ENCODE measurements at places on chromosomes 12 and 14. TPM values are rescaled to one million over a fixed set of nuclear protein-coding genes. Genes with fewer than 3 reads are reported as not detected.

GRCh38 chr12:49043856-49044258 lies 16.7 kb downstream of the KMT2D start:
- H3K27me3 ChIP-seq, result no peaks in the 10 kb centered on the region
- no peak overlapping the region for H3K27ac ChIP-seq
- H3K36me3 ChIP-seq, result peaks cover 64% of the 10 kb centered on the region
- H3K4me1 ChIP-seq, result no peaks in the 10 kb centered on the region

GRCh38 chr12:47715393-47715876 lies 9.6 kb upstream of the RPAP3 start:
- H3K4me3 ChIP-seq, result no peak overlapping the region
- H3K36me3 ChIP-seq, result no peaks in the 10 kb centered on the region

GRCh38 chr12:27192118-27192802 lies 51.8 kb upstream of the STK38L start:
- no peak for DNase-seq
- no peaks in the 10 kb centered on the region for H3K27me3 ChIP-seq
- no peak overlapping the region for H3K4me3 ChIP-seq
- H3K4me1 ChIP-seq, result peaks cover 19% of the 10 kb centered on the region
- H3K27ac ChIP-seq, result no peak overlapping the region

DNA sequence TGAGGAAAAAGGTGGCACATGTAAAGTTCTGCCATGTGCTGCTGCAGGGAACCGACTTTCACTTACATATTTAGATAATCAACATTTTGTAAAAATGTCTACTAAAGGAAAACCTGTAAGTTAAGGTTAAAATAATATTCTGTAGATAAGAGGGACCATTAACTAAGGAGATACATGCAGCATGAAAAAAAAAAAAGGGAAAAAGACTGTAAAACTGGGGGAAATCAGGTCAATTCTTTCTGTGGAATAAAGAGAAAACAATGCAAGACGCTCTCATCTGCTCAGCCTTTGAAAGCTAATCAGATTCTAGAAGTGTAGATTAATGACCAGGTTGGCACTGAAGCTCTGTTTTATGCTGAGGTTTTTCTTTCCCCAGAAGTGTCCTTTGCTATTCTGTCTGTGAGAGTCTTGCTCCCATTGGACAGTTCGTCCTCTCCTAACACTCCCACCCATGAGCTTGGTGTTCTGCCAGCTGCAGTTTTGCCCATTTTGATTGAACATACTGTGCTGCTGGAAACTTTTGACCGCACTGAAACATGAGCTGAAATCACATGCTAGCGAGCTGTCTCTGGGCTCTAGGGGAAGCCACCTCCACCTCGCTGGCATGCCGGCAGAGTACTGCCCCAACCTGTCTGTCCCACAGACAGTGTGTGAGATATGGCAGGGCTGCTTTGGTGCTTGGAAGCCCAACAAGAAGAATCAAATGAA lies 39.7 kb downstream of the PPTC7 start:
- peaks cover 15% of the 10 kb centered on the region for H3K4me1 ChIP-seq
- peak overlapping the region; percentile 88 for H3K27ac ChIP-seq
- no peaks in the 10 kb centered on the region for H3K27me3 ChIP-seq
- peaks cover 5% of the 10 kb centered on the region for H3K36me3 ChIP-seq
- DNase-seq, result peak; percentile 92
- no peak overlapping the region for H3K4me3 ChIP-seq

DNA sequence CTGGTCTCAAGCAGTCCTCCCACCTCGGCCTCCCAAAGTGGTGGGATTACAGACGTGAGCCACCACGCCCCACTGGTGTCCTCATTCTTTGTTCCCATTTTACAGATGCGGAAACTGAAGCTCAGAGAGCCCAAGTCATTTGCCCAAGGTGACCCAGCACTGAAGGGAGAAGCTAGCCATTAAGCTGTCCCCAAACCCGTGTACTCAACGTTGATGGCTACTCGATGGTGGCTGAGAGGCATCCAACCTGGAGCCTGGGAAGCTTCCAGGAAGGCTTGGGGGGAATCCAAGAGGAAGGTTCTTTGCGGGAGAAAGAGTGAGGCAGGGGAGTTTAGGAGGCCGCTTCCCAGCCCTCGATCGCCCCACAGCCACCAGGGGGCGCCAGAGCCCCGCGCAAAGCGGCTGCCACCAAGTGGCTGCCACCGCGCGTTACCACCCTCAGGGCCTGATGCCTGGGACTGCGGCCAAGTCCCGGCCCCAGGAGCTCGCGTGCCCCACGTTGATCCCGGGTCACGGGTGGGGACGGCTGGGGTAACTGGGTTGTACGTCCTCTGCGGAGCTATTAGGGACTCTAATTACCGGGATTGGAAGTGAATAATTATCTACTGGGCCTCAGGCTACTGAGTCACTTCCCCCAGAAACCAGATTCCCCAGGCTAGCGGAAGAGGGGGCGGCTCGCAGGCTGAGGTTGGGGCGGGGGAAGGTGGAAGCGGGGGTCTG lies 8.8 kb upstream of the SH2B3 start:
- H3K4me3 ChIP-seq, result no peak overlapping the region
- no peaks in the 10 kb centered on the region for H3K27me3 ChIP-seq
- DNase-seq, result peak; percentile 86

DNA sequence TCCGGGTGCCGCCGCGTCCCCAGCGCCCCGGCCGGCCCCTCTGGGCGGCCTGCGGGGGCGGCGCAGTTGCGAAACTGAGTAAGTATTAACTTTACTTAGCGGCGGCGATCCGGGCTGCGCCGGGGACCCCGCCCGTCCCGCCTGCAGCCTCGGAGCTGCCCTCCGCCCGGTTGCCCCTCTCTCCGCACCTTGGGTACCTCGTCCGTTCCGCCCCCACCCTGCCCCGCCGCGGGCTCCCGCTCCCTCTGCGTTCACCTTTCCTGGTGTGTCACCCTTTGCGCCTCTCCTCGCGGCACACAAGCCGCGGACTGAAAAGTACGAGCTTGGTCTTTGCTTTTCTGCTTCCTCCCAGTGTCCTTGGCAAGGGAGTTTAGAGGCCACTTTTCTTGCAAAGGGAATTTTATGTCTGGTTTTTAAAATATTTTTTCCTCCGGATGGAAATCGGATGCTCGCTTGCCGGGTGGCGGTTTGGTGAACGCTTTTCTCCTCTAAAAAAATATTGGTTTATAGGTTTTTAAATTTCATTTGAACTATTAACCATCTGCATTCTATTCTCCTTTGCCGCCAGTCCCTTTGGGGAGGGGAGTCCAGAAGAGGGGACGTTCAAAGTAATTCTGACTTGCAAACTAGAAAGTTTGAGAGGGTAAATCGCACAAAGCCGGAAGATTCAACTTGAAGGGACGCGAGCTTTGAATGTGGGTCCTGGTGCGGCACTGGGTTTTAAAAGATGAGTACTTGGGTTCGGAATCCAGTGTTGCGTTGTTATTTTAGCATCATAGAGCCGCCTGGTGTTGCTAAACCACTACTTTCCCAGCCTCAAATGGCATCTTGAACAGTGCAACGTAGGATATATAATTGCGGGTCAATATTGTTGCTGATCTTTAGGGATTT lies 834 bp downstream of the RASSF8 start:
- peak overlapping the region; percentile 97 for H3K27ac ChIP-seq
- peaks cover 5% of the 10 kb centered on the region for H3K36me3 ChIP-seq
- no peaks in the 10 kb centered on the region for H3K27me3 ChIP-seq
- peak overlapping the region; percentile 89 for H3K4me3 ChIP-seq
- H3K4me1 ChIP-seq, result peaks cover 6% of the 10 kb centered on the region

DNA sequence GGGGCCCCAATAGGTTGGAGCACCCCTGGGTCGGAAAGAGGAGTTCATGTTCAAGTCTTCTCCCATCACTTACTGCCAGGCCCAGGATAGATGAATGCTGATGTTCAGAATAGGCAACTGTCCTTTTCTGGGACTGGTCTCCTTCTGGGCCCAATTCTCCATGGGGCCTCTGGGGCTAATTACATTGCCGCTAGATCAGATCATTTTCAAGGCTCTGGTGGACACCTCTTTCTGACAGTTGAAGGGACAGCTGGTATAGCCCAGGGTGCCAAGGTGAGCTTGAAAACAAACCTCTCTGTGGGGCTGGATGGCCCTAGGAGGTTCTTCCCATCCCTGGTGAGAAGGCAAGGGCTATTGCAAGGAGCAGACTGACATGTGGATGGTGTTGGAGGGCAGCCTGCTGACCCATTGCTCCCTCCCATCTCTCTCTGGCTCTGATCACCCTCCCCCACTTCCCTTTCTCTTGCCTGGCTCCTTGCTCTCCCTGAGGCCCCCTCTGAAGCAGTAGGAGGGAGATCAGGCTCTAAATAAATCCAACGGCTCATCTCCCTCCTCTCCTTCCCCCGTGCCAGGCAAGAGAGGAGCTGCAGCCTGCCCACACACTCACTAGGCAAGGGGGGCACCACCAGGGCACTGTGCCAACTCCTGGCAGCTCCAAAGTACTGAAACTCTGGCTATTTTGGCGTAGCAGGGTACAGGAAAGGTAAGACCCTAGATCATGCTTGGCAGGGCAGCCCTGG lies 1.9 kb downstream of the CACNB3 start:
- H3K27ac ChIP-seq, result no peak overlapping the region
- no peaks in the 10 kb centered on the region for H3K27me3 ChIP-seq
- H3K4me3 ChIP-seq, result no peak overlapping the region
- H3K36me3 ChIP-seq, result peaks cover 3% of the 10 kb centered on the region

DNA sequence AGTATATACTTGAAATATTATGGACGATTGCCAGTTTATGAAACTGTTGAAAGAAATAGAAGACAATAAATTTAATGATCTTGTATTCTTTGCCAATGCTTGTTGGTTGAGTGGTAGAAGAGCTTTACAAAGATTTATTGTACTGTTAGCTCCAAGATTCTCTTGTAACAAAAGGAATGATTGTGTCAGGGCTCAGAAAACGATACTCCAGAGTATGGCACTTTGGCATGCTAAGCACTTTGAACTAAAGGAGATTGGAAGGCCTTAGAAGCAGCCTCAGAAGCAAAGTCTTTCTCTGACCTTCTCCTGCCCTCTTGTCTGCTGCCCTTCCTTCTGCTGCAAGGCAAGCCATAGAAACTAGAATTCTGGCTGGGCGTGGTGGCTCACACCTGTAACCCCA lies 4.2 kb upstream of the NGDN start:
- H3K27ac ChIP-seq, result no peak overlapping the region
- no peak for DNase-seq
- no peaks in the 10 kb centered on the region for H3K27me3 ChIP-seq
- no peaks in the 10 kb centered on the region for H3K36me3 ChIP-seq

- H3K36me3 ChIP-seq, result no peaks in the 10 kb centered on the region
- H3K27ac ChIP-seq, result no peak overlapping the region
- no peaks in the 10 kb centered on the region for H3K4me1 ChIP-seq
- no peak for DNase-seq
- H3K4me3 ChIP-seq, result no peak overlapping the region
Measured at GRCh38 chr12:5577211-5577612, 145.3 kb downstream of the NTF3 start.

DNA sequence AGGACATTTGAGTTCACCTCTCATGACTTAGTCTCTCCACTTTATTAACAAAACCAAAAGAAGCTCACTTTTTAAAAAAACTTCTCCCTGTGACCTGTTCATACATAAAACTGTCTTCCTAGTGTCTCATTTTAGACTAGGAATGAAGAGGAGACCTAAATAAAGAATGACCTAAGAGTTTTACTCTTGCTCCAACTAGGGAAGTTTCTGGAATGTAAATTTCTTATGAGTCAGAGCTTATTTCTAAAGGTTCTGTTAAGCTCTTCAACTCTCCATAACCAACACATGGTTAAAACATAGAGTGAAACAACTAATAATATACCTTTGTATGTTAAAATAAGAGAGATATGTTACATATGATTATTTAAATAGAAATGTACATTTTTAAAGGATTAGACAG lies 369.8 kb downstream of the EMP1 start:
- no peak overlapping the region for H3K4me3 ChIP-seq
- no peaks in the 10 kb centered on the region for H3K27me3 ChIP-seq
- DNase-seq, result no peak
- H3K27ac ChIP-seq, result no peak overlapping the region

DNA sequence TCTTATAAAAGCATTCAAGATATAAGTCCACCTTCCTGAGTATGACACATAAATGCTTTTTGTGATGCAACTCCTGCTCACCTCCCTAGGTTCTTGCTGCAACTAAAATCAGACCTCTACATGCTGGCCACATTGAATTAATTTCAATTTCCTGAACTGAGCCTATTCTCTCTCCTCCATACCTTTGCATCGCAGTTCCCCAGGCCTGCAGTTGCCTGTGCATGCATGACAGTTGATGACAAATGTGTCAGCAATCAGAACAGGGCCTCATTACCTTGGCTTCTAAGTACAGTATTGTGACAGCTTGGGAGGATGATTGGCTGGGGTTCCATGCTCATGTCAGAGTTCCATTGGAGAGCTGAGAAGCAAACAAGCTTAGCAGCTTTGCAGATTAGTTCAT lies 3.9 kb upstream of the TM7SF3 start:
- no peaks in the 10 kb centered on the region for H3K27me3 ChIP-seq
- H3K4me1 ChIP-seq, result no peaks in the 10 kb centered on the region
- H3K36me3 ChIP-seq, result peaks cover 2% of the 10 kb centered on the region
- no peak overlapping the region for H3K27ac ChIP-seq

DNA sequence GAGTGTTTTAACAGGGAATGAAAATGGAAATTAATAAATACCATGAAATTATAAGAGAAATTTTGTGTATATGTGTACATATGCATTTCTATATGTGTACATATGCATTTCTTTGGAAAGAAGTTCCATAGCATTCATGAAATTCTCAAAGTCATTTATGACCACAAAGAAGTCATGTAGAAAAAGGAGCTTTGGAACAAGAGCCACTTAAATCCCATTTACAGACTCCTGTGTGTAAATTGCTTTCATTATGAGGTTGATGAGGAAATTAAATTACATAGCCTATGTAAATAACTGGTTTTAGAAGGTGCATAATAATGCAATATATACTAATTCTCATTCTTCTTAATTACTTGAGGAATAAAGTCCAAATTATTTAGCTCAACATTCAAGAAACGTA lies 450.5 kb upstream of the SYT1 start:
- no peaks in the 10 kb centered on the region for H3K27me3 ChIP-seq
- no peak overlapping the region for H3K4me3 ChIP-seq
- no peaks in the 10 kb centered on the region for H3K4me1 ChIP-seq
- H3K36me3 ChIP-seq, result no peaks in the 10 kb centered on the region
- no peak for DNase-seq

DNA sequence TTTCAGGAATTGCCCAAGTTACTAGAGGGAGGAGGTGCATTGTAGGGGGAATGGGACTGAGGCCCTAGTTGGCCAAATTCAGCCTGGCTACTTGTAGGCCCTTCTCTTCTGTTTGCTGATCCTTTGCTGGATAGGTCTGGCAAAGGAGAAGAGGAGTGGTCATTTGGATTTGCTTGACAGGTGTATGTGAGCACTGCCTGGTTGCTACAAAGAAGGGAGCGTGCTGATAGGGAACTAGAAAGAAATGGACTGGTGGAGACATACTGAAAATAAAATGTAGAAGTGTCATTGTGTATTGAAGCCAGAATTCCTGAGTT lies 3.6 kb downstream of the PSMA6 start:
- no peaks in the 10 kb centered on the region for H3K27me3 ChIP-seq
- H3K36me3 ChIP-seq, result no peaks in the 10 kb centered on the region
- no peak overlapping the region for H3K27ac ChIP-seq

GRCh38 chr14:49636866-49637265 lies 1.8 kb upstream of the DNAAF2 start:
- DNase-seq, result no peak
- no peak overlapping the region for H3K27ac ChIP-seq
- H3K36me3 ChIP-seq, result peaks cover 14% of the 10 kb centered on the region
- peaks cover 2% of the 10 kb centered on the region for H3K4me1 ChIP-seq
- H3K4me3 ChIP-seq, result no peak overlapping the region

GRCh38 chr12:66836623-66837310 lies 157.9 kb upstream of the GRIP1 start:
- H3K27me3 ChIP-seq, result no peaks in the 10 kb centered on the region
- H3K4me3 ChIP-seq, result no peak overlapping the region
- no peaks in the 10 kb centered on the region for H3K36me3 ChIP-seq
- H3K4me1 ChIP-seq, result no peaks in the 10 kb centered on the region
- no peak for DNase-seq
- no peak overlapping the region for H3K27ac ChIP-seq

RNF41 gene
- total RNA-seq, result 49.5 TPM

CAPZA3 gene
- total RNA-seq, result not detected

GALNT16 gene
- total RNA-seq, result 4.1 TPM

EPYC gene
- 0.31 TPM for total RNA-seq

SLC17A8 gene
- 0.43 TPM for total RNA-seq

TMBIM4 gene
- total RNA-seq, result 144 TPM

All from lung (tissue), 17 donors.